ENCODE measurements at places on chromosomes 11 and 22.

- no peak for DNase-seq
Observed at GRCh38 chr11:120141113-120141767, 3.3 kb upstream of the TRIM29 start.

- DNase-seq = no peak
Observed at GRCh38 chr11:34161812-34162492, 56.5 kb downstream of the NAT10 start.

DNA sequence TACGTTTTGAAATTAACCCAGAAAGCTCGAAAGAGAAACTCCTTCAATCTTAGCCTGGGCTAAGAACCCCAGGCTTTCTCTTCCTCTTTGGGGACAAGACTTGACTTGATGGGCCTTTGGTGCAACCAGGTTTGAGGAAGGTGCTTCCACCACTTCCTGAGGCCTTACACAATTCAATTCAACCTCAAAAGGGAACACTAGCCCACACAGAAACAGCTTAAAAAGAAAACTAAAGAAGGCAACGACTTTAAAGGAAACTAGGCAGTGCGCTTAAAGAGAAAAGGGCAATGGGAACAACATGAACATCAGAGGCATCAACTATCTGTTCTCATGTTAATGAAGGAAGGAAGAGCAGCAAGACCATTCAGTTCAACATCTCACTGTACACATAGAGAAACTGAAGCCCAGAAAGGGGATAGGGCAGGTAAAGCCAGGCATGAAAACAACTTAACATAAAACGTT lies 24.8 kb downstream of the PAK1 start:
- no peak for DNase-seq

DNA sequence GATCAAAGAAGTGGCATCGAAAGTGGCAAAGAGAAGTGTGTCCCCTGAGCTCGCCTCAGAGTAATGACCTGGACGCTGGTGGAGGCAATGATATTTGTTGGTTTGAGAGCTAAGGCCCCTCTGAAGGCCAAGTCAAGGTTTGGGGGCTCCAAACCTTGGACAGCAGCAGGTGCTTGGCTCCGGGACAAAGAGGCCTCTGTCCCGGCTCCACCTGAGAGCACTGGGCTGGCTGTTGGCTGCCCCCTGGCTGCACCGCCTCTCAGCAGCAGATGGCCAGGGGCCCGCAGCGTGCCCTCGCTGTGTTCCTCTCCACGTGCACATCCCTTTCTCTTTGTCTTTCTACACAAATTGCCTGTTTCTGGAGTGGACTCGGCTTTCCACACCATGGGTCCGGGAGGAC lies 301.3 kb downstream of the NTM start:
- no peak for DNase-seq

GRCh38 chr11:64926689-64927088 lies 2.2 kb downstream of the PPP2R5B start:
- DNase-seq = no peak

DNA sequence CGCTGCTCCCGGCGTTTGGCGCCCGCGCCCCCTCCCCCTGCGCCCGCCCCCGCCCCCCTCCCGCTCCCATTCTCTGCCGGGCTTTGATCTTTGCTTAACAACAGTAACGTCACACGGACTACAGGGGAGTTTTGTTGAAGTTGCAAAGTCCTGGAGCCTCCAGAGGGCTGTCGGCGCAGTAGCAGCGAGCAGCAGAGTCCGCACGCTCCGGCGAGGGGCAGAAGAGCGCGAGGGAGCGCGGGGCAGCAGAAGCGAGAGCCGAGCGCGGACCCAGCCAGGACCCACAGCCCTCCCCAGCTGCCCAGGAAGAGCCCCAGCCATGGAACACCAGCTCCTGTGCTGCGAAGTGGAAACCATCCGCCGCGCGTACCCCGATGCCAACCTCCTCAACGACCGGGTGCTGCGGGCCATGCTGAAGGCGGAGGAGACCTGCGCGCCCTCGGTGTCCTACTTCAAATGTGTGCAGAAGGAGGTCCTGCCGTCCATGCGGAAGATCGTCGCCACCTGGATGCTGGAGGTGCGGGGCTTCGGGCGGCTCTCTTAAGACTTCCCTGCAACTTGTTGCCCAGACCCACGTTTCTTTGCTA lies at the start of gene CCND1:
Gene CCND1, plus strand, starts transcription at position 162 of the 587 bp plus-strand sequence. Its CDS starts 158 bp downstream, at position 320.
- DNase-seq = peak; percentile 69

- no peak for DNase-seq
Observed at GRCh38 chr11:94871491-94872185, 101.7 kb downstream of the CWC15 start.

- DNase-seq = no peak
Observed at GRCh38 chr22:41909310-41910049, 5.4 kb downstream of the SHISA8 start.

- DNase-seq = no peak
Observed at GRCh38 chr22:29083933-29084591, 11.2 kb downstream of the KREMEN1 start.

- no peak for DNase-seq
Observed at GRCh38 chr22:37983860-37984791, at the start of gene SOX10. Gene SOX10, minus strand, starts transcription at chr22:37984555. Its CDS starts 771 bp downstream, at chr22:37983784.

DNA sequence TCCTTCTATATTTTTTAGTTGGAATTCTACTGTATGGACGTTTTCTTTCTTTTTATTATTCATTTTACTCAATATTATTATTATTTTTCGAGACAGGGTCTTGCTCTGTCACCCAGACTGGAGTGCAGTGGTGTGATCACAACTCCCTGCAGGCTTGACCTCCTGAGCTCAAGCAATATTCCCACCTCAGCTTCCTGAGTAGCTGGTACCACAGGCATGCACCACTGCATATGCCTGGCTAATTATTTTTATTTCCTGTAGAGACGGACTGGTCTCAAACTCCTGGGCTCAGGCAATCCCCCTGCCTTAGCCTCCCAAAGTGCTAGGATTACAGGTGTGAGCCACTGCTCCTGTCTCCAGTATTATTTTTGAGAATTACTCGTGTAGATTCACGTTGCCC lies 34.0 kb upstream of the CCDC134 start:
- DNase-seq = no peak

DNA sequence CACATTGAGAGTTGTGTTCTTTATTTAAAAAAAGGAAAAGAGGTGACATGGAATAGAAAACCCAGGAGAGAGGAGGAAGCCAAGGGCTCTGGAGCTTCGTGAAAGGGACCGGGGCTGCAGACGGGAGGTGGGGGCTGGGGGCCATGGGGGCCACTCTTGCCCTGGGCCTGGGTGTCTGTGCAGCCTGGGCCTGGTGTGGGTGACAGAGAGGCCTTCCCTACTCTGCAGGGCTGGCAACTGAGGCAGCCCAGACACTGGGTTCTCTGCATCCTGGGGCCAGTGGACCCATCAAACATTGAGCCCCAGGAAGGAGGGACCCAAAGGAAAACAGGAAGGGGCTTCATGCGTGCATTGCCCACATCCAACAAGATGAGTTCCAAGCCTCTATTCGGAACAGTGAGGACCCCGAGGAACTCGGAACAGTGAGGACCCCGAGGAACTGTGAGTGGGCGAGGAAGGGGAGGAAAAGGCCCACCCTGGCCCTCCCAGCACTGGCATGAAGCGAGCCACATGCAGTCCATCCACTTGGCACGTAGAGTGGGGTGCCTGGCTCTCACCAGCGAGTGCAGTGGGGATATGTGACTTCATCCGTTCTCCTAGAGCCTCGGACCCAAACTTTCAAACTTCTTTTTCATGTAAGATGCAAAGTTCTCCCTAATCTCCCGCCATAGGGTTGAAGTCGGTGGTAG lies 1121.6 kb downstream of the BRD1 start:
- no peak for DNase-seq

DNA sequence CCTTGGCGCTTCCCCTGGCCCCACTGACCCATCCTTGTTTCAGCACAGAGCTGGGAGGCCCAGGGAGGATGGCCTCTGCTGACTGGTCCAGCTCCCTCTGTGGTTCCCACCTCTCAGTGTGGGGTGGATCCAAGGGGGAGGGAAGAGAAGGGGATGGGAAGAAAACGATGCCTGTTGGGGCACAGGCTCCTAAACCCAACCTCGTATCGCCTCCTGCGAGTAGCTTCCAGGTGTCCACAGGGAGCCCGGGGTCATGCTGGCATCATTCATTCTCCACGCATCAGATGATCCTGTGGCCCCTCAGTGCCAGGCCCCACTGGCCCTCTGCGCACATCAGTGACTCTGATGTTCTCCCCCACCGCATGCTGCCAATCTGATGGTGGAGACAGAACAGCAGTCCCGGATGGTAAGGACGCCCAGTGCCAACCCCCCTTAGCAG lies 5.1 kb downstream of the MYEOV start:
- DNase-seq = no peak

DNA sequence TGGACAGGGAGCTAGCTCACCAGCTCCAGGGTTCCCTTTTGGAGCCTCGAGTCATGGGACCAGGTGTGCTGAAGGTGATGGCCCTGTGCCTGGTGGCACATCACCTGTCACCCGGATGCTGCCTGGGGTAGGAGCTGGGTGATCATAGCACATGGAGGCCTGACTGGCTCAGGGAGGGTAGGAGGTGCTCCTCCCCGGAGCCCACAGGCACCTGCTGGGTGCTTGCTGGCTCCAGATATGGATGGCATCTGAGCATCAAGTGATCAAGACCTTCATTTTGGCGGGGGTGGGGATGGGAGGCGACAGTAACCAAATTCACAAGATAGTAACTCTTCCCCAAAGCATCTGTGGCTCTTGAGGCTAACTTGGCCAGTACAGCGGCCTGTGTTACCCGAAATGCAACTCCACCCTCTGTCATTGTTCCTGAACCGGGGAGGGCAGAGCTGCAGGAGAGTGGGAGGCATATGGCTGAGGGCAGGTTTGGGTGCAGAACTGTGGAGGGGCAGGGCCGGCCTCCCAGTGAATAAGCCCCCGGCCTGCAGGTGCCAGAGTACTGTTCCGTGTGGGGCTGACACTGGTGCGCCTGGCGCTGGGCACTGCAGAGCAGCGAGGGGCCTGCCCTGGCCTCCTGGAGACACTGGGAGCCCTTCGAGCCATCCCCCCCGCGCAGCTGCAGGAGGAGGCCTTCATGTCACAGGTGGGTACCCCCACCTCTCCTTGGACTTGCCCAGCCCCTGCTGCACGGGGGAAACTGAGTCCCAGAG lies 4.7 kb downstream of the TBC1D10C start:
- DNase-seq = no peak

DNA sequence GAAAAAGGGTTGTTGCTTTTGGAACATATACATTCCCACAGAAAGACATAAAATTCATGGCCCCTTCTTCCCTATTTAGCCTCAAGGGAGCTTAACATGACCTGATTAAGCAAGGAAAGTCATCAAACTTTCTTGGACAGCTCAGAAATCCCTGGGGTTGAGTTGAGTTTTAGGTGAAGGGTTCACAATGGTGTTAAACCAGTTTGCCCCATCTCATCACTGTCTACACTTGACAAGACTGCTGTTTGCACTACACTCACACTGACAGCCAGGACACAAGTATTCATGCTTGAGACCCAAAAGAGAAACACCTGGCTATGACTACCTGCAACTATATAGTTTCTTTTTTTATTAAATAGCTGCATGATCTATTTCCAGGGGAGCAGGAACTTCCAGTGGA lies 209.8 kb upstream of the TMEM45B start:
- DNase-seq = no peak

GRCh38 chr11:64879244-64879900 lies 951 bp upstream of the EHD1 start:
- no peak for DNase-seq

GRCh38 chr11:133219543-133219942 lies 312.8 kb downstream of the OPCML start:
- no peak for DNase-seq

DNA sequence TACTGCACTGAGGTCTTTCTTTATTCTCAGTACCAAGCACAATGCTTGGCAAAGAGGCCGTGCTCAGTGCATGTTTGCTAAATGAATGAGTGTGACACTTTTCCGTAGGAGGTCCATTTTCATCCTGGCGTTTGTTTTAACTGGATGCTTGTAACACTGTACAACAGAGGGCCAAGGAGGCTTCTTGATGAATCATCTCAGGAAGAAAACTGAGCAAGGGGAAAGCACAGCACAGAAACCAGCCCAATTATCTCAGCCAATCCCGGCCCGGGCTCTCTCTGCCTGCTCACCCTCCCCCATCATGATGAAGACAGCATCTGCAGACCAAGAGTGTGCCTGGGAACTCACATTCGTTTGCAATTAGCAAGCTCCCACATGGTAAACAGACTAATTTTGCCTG lies 570.3 kb downstream of the OPCML start:
- no peak for DNase-seq

- no peak for DNase-seq
Observed at GRCh38 chr11:70077411-70078094, 564 bp upstream of the ANO1 start.

DNA sequence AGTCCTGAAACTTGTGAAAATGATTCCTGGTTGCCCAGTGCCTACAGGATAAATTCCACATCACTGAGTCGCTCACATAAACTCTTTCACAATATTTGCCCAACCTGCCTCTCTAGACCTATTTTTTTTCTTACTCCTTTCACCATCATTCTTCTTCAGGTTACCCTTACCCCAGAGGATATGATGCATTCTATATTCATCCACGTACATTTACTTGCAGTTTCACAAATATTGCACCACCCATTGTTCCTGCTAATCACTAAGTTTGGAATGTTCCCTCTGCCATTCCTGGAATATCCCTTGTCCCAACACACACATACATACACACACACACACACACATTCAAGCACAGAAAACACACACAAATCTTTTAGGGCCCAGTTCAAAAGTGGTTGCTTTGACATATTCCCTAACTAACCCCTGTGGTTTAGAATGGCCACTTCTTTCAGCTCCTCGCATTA lies 379.5 kb downstream of the ETS1 start:
- DNase-seq = peak; percentile 19

DNA sequence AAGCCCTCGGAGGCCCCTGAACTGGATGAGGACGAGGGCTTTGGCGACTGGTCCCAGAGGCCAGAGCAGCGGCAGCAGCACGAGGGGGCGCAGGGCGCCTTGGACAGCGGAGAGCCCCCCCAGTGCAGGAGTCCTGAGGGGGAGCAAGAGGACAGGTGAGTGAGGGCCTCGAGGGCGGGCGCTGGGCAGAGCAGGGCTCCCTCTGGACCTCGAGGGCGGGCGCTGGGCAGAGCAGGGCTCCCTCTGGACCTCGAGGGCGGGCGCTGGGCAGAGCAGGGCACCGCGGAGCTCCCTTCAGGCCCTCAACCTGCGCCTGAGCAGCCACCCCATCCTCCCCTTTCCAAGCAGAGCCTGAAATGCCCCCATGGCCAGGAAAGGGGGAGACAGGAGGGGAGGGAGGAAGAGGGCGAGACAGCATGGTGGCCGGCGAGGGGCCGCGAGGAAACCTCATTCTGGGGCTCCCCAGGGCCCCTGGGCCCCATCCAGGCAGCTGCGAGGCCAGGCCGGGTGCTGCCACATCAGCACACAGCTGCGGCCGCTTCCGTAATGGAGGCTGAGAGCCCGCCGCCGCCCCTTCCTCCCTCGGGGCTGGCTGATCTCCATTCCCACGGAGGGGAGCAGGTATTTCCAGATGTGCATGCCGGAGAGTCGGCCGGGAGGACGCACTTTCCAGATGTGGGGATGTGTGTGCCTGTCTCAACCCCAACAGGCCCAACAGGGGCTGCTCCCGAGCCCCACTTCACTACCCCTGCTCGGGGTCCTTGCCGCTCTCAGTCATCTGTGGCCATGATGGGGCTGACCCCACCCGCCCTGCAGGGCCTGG lies 10.0 kb downstream of the PRR33 start:
- no peak for DNase-seq

- peak; percentile 47 for DNase-seq
Observed at GRCh38 chr11:117426297-117426685, 98.6 kb downstream of the CEP164 start.

Data from H54 (cell line).